Stomach (tissue), 19 donors: ENCODE measurements at places on chromosomes 6 and 20. TPM values are rescaled to one million over a fixed set of nuclear protein-coding genes. Genes with fewer than 3 reads are reported as not detected.
A peak's percentile ranks its signal among the peaks of the same experiment; 100 is the strongest.

GRCh38 chr20:49394264-49394663, 88.2 kb downstream of the KCNB1 start:
- H3K27me3 ChIP-seq, result no peaks in the 10 kb centered on the region
- peak overlapping the region; percentile 50 for H3K27ac ChIP-seq
- no peak overlapping the region for H3K4me3 ChIP-seq
- H3K36me3 ChIP-seq, result no peaks in the 10 kb centered on the region
- DNase-seq, result peak; percentile 48
- peaks cover 49% of the 10 kb centered on the region for H3K4me1 ChIP-seq

- no peaks in the 10 kb centered on the region for H3K4me1 ChIP-seq
- no peaks in the 10 kb centered on the region for H3K36me3 ChIP-seq
- no peak for DNase-seq
- H3K27me3 ChIP-seq, result no peaks in the 10 kb centered on the region
These were observed 328.1 kb downstream of the NKAIN2 start for GRCh38 chr6:124131779-124132178.

DNA sequence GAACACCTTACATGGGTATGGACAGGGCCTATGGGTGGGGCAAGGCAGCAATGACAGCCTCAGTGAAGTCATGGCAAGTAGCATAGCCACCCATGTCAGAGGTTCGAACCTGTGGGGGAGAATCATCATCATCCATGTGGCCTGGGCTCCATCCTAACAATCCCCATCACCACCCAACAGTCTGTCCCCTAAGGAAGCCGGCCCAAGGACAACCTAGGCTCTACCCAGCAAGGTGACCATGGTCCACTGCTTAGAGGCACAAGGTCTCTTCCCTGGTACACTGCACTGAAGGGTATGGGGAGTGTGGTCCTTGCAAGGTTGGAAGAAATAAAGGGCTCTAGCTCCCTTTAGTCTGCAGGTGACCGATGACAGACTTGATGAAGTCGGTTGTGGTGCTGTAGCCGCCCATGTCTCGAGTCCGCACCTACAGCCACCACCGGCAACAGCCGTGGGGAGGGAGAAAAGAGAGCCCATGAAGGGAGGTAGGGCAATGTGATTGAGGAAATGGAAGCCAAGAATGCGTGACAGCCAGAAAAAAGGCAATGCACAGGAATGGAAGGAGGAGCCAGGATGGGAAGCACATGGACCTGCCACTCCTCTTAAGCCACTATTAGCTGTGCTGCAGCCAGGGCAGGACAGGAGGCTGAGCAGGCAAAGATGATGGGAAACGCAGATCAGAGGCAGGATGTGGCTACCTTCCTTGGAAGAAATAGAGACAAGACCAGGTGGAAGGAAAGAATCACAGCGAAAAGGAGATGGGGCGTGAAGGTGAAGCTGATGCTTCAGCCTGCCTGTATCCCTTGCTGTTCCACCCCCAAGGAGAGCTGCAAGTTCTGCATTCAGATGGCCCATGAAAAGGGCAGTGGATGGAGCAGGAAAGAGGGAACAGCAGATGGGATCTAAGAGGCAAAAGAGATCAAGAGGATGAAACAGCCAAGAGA, 5.3 kb downstream of the IDH3B start:
- H3K27ac ChIP-seq, result no peak overlapping the region
- DNase-seq, result no peak
- no peak overlapping the region for H3K4me3 ChIP-seq
- no peaks in the 10 kb centered on the region for H3K27me3 ChIP-seq

- no peak overlapping the region for H3K4me3 ChIP-seq
- H3K36me3 ChIP-seq, result peaks cover 95% of the 10 kb centered on the region
- DNase-seq, result no peak
- H3K27ac ChIP-seq, result no peak overlapping the region
- H3K4me1 ChIP-seq, result no peaks in the 10 kb centered on the region
These were observed 28.1 kb downstream of the CEP43 start for GRCh38 chr6:167027308-167027707.

GRCh38 chr6:22294301-22294700, 2.5 kb downstream of the PRL start:
- no peak for DNase-seq
- no peak overlapping the region for H3K27ac ChIP-seq
- H3K27me3 ChIP-seq, result no peaks in the 10 kb centered on the region
- H3K4me1 ChIP-seq, result no peaks in the 10 kb centered on the region

- no peaks in the 10 kb centered on the region for H3K27me3 ChIP-seq
- no peak overlapping the region for H3K27ac ChIP-seq
- peaks cover 97% of the 10 kb centered on the region for H3K36me3 ChIP-seq
These were observed 20.2 kb upstream of the FHL5 start for GRCh38 chr6:96542702-96543101.

DNA sequence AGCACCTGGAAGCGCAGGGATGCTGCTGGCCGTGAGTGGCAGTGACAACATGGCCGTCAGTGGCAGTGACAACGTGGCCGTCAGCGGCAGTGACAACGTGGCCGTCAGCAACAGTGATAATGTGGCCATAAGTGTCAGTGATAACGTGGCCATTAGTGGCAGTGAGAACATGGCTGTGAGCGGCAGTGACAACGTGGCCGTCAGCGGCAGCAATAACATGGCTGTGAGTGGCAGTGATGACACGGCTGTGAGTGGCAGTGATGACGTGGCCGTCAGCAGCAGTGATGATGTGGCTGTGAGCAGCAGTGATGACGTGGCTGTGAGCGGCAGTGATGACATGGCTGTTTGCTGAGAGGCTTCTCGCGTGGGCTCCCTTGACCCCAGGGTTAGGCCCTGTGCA, 169.8 kb downstream of the ERMARD start:
- no peak overlapping the region for H3K27ac ChIP-seq
- no peak overlapping the region for H3K4me3 ChIP-seq
- H3K4me1 ChIP-seq, result no peaks in the 10 kb centered on the region
- H3K27me3 ChIP-seq, result no peaks in the 10 kb centered on the region
- no peaks in the 10 kb centered on the region for H3K36me3 ChIP-seq

DNA sequence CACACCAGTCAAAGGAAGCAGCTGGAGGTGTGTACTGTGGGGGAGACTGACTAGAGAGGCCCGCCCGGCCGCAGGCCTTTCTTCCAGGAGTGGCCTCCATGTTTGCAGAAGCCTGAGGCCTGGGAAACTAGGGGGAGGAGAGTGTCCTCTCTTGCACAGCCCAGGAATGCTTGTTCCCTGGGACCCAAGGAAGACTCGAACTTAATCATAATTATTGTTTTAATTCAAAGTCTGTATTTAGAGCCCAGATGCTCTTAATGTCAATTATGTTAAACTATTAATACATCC, 23.1 kb downstream of the BNIP5 start:
- no peak overlapping the region for H3K27ac ChIP-seq
- H3K4me3 ChIP-seq, result no peak overlapping the region
- H3K4me1 ChIP-seq, result no peaks in the 10 kb centered on the region
- DNase-seq, result no peak
- no peaks in the 10 kb centered on the region for H3K27me3 ChIP-seq

- H3K27ac ChIP-seq, result peak overlapping the region; percentile 100
- DNase-seq, result peak; percentile 99
- H3K4me3 ChIP-seq, result peak overlapping the region; percentile 53
- no peaks in the 10 kb centered on the region for H3K36me3 ChIP-seq
- H3K27me3 ChIP-seq, result no peaks in the 10 kb centered on the region
These were observed 432 bp downstream of the HSPA1L start for GRCh38 chr6:31814677-31815024.

DNA sequence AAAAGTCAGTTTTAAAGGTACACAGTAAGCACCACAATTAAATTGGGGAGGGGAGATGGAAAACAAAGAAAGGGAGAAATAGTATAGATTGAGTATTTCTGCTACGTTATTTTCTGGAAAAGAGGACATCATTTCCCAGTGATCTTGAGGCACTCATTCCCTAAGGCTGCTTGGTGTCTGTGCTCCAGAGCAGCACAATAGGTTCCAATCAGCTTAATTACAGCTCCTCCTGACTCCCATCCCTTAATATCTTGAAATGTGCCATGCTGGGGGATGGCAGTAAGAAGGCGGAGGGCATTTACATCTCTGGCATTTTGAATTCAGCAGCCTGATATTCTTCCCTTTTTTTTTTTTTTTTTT, 39.5 kb upstream of the BEND3 start:
- no peak for DNase-seq
- no peak overlapping the region for H3K4me3 ChIP-seq
- no peaks in the 10 kb centered on the region for H3K27me3 ChIP-seq
- peaks cover 11% of the 10 kb centered on the region for H3K4me1 ChIP-seq
- no peak overlapping the region for H3K27ac ChIP-seq

DNA sequence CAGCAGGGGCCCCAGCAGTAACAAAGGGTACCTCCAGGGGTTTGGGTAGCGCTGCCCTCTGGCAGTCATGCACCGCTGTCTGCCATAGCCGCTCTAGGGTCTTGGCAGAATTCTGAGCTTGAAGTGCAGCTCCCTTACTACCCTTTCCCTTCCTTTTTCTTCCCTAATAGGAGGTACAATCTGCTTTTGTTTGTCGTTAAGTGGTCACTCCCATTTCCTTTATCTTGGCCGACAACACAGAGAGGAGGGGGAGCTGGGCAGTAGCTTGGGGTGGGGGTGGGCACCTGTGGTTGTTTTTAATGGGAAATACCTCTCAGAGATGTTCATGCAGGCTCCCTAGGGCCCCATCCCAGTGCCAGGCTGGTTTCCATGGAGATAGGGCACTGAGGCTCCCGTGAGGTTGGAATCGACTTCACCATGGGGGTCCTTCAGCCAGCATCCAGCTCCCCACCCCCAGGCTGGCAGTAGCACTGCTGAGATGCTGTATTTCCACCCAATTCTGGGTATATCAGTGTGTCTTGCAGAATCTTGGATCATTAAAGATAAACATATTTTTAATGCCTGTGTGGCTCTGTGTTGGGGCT, 18.6 kb downstream of the CCDC167 start:
- DNase-seq, result no peak
- H3K4me3 ChIP-seq, result no peak overlapping the region
- H3K27ac ChIP-seq, result no peak overlapping the region

VSTM2L gene
- total RNA-seq, result 2.6 TPM

SLC44A4 gene
- 132 TPM for total RNA-seq

BMP7 gene
- total RNA-seq, result 11.0 TPM

ZNF334 gene
- total RNA-seq, result 3.2 TPM

IRF4 gene
- not detected for total RNA-seq

GPLD1 gene
- total RNA-seq, result not detected

ARMC2 gene
- total RNA-seq, result not detected
